ENCODE measurements at places on chromosomes 13 and 19.

DNA sequence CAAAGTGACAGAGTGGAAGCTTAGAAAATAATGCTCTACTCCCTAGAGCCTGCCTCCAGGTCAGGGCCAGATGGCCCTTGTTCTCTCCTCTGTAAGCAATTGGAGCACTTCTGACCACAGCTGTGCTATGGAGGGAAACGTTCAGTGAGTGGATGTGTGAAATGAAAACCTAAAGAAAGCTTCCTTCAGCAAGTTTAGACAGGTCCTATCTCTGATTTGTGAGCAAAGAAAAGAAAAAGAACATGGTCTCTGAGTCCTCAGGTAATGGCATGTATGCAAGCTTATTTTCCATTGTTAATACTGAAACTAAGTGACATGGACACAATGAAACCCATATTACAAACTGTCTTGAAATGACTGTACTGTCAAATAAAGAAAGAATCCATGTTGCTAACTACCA is 1486.8 kb downstream of the EFNB2 start:
- no peak for DNase-seq

DNA sequence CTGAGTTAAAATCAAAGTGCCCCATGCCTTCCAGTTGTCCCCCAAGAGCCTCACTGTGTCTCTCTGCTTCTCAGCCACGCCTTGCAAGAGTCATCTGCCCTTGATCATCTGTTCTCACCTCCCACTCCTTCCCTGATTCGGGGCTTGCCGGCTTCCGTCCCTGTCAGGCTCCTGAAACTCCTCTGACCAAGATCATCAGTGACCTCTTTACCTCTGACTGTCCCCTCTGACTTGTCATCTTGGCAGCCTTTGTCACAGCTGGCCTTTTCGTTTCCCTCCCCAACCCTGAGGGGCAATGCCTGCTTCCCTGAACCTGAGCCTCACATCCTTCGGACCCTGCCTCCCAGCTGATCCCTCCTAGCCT is 66.3 kb downstream of the MAP4K1 start:
- no peak for DNase-seq

DNA sequence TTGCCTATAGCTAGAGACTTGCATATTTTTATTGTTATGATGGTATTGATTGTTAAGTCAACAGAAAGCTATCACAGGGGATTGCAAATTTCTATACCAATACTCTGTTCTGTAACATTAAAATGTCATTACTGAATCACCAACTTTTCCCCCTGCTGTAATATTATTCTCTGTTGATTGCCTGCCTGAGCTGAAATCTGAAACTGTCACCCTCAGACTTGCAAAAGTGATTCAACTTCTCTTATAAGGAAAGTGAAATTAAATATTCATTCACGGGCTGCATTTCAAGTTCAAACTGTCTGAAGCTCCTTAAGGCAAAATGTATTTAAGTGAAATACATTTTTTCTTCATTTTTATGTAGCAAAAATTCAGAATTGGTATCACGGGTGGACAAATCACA is 723.2 kb downstream of the PCDH9 start:
- no peak for DNase-seq

DNA sequence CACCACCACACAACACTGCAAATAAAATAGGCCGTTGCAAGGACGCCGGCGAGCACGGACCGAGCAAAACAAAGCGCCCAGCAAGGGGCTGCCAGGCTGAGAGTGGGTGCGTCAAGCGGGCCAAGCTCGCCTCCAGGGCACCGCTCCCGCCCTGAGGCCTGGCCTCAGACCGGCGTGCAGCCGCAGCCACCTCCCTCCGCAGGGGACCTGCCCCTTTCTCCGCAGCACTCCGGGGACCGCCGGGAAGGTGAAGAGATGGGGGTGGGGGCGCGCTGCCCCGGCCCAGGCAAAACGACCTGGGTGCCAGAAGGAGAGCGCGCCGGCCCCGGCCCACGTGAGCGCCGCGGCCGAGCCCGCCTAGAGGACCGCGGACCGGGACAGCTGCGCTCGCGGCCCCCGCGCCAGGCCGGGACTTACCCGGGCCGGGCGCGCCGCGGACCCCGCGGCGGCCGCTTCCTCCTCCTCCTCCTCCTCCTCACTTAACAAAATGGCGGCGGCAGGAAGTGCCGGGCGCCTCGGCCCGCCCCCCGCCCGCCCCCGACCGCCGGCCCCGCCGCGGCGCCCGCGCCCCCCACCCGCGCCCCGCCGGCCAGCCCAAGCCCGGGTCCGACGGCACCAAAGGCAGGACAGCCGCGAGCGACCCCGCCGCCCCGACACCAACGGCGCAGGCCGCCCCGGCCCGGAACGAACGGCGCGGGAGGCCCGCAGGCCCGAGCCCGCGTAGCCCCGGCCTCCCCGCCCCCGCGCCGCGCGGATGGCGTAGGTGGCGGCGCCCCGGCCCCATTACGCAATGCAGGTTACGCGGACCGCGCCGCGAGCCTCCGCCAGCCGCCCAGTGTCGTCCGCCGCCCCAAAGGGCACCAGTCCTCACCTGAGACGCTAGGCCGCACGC is 674 bp downstream of the BRD4 start:
- DNase-seq: peak; percentile 21

DNA sequence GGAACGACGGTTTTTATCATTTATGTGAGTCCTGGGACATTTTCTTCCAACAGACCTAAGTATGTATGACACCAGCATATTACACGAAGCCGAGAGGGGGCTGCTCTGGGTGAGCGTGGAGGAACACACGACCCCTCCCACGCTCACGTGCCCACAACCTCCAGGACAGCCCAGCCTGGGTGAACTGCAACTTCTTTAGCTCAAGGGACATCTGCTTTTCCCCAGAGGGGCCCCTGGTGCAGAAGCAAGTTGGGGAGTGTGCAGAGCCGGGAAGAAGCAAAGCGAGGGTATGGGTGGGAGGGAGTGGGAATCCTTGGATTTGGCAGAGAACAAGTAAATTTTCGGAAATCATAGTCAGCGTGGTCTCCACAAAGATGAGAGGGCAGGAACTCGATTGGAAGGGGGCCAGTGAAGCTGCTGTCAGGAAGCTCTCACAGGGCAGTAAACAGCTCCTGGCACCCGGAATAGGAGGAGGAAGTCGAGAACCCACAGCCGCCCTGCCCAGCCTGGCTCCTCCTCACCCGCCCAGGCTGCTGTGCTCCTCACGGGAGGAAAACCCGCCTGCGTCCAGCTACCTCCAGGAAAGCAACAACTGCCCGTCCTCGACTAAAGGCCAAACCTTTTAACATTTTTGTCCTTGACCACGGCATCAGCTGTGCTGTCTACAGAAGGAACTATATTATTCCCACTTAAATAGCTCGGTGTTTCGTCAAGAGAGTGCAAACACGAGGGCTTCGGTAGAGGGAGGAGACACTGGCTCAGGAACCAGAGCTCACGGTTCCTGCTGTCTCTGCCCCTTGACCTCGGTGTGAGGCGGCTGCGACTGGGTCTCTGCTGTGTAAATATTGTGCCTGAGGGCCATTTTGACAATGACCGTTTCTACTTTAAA is 17.2 kb upstream of the CFAP97D2 start:
- no peak for DNase-seq

GRCh38 chr13:42360046-42360574 is 88.2 kb downstream of the AKAP11 start:
- no peak for DNase-seq

DNA sequence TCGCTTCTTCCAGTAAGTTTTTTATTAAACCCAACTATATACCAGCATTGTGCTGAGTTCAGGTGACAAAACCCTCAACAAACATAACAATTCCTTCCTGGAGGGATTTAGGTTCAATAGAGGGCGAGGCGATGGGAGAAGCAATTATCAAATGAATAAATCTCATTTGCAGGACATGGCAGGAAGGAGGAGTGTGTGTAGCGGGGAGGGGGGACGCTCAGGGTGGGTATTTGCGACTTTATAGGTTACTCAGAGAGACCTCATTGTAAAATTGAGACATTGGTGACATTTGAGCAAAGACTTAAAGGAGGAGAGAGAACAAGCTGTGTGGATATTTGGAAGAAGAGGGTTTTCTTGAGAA is 3.9 kb downstream of the C3 start:
- no peak for DNase-seq

- no peak for DNase-seq
These were observed 30.7 kb downstream of the ERICH6B start for GRCh38 chr13:45584816-45585215.

- no peak for DNase-seq
These were observed 21.2 kb downstream of the HNRNPM start for GRCh38 chr19:8466018-8466417.

DNA sequence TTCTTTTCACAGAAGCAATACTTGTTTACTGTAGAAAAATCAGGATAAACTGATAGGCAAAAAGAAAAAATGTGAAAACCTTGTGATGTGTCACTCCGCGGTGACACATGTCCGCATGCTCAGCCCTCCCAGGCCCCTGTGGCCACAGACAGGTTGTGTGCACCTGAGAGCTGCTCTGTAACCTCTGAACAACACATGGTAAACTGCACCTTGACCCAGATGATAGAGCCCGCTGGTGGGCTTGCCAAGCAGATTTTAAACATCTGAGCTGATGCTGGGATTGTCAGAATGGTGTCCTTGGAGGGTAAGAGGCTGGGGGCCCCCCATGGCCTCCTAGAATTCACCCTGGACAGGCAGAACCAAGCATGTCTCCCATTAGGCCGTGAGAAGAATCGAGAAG is 33.8 kb downstream of the DHRS12 start:
- DNase-seq: no peak

DNA sequence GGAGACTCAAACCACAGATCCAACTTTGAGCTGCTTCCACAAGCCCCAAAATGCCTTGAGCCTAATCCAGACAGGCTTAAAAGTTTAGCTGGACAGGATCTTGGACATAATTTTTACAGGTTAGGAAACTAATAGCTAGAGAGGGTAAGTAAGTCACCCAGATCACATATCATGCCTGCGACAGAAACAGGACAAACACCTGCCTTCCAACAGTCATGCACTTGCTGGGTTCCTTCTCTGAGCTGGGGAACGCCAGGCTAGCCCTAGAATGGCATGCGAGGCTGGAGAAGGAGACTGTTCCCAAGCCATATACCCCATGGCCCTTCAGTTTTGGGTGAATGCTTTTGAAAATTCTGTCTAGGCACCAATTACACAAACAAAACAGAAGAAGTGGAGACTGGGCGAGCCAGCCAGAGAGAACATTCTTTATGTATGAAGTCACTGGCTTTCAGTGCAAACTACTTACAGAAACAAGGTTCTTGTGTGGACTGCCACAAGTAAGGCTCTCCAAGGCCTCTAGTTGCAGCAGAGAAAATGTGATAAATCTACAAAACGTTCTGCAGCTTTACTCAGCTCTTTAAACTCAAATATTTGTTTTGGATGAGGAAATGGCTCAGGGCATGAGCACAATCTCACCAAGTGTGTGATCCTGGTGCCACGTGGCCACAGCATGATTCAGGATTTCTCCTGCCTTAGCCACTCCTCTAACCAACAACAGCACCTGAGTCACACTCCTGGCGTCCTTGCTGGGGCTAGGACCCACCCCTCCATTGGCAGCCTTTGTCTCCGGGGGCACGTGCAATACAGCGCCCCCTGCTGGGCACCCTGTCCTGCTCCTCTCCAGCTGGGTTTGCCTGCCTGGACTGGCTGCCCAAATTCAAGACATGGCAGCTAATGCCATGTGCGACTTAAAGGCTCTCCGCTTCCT is 73.4 kb upstream of the UBL3 start:
- no peak for DNase-seq

DNA sequence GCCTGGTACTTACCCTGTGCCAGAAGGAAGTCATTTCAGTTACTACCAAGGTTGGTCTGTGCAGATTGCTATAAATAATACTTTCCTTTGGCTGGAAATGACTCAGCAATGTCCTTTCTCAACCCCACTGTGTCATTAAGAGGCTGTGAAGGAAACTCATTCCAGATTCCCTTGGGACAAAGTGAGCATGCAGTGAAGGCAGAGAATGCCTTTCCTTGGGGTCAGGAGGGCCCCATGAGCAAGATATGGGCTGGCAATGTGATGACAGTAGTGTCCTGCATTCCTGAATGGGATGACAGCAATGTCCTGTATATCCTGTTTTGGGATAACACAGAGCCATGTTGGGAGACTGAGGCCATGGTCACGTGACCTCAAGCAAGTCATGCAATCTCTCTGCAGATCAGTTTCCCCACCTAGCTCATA is 213.1 kb upstream of the TMTC4 start:
- DNase-seq: no peak

GRCh38 chr19:14779151-14779550 is 791 bp upstream of the ADGRE2 start:
- DNase-seq: no peak

DNA sequence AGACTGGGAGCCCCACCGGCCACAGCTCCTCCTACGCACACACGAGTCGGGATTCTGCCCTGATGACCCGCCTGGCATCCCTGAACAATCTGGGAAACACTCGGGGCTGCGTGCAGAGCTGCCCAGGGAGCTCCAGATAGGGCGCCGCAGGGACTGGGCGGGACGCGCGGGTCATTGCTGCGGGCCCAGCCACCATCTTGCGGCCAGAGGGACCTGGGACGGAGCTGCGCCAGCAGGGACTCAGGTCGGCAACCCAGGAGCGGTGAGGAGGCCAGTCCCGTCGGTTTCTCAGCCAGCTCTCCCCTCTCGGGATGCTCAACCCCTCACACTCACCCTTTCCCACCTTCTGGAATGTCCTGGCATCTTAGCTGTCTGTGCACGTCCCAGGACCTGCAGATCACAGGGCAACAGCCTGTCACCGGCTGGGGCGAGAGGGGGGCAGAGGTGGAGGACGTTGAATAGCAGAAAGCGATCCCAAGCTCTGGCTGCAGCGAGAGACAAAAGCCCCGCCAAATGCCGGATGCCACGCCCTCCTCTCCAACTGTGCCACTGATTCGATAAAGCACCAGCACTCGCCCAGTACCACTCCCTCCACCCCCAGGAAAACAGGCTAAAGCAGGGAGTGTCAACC is 20.4 kb upstream of the ZNF91 start:
- DNase-seq: peak; percentile 84

DNA sequence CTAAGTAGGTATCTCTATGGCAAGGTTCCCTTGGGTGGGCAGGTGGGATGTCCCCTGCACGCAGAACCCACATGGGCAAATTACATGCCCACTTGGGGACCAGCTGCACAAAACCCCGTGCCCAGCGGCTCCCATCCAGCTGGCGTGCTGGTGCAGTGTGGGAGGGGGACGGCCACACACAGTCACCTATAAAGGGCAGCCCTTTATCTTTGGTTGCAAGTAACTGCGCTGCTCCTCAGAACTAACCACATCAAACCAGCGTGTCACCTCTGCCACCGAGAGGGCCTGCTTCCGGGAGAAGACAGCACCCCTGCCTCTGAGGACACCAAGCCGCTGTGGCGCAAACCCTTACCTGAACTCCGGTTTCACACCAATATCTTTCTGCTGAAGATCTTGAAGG is 32.2 kb downstream of the ANKRD27 start:
- no peak for DNase-seq

- DNase-seq: no peak
These were observed 4.0 kb downstream of the LSM7 start for GRCh38 chr19:2324220-2324948.

GRCh38 chr13:51291341-51291740 is 48.1 kb upstream of the SERPINE3 start:
- DNase-seq: no peak

GRCh38 chr19:48914181-48914580 is 14.1 kb downstream of the NUCB1 start:
- DNase-seq: no peak

DNA sequence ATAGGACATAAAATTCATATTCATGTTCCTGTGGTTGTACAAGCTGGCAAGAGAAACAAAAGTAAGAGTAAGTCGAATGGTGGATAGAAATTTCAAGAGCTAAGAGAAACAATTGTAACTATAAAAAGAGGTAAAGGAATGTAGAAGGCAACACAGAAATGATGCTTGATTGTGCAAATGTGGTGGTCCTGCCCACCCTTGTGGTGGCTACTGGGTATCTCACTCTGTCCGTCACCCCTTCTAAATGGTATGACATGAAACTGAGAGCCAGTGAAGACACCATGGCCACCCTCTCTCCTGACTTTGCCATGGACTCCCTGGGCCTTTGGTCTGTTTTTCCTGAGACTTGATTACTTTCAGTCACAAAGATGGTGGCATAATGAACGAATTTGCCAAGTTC is 925.9 kb upstream of the SLITRK6 start:
- DNase-seq: no peak

All from neuronal stem cell (in vitro differentiated cells).